ENCODE measurements at places on chromosomes 6 and 20.

DNA sequence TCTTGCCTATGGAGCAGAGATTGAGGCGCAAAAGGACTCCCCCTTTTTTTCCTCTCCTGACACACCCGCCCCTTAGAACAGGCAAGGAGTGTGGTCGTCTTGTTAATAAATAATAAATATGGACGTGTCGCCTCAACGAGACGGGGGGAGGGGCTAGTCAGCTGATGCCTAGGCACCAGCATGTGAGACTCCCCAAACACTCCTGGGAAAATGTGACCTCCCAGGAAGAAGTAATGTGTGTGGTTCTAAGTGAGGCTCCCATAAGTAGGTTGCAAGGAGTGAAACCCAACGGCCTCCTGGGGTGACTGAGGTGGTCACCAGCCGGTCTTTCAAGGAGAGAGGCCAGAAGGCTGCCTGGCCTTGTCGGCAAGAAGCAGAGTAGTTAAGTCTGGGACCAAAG, 1.1 kb upstream of the FAXC start:
- DNase-seq: no peak

DNA sequence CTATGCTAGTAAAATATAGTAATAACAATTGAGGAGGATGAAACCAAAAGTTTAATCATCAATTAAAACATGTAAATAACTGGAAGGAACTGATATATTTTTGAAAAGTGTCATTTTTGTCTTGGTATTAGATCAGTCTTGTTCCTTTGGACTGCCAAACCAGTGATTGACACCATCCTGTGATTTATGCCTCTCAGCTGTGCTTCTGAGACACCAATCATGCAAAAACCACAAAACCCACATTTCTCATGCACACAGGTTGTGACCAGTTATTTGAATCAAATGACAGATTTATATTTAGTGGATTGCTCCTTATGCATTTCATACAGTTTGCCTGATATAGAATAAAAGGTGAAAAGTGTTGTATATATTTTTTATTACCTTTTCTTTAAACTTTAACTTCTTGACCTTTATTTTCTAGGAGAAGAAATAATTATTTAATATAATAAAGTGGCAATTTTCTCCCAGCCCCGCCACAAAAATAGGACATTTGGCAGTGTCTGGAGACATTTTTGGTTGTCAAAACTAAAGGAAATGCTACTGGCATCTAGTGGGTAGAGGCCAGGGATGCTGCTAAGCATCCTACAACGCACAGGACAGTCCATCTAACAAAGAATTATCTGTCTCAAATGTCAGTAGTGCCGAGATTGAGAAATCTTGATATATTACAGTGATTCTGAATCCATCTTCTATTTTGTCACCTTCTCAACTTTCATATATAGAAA, 383.6 kb downstream of the BCKDHB start:
- DNase-seq: no peak

DNA sequence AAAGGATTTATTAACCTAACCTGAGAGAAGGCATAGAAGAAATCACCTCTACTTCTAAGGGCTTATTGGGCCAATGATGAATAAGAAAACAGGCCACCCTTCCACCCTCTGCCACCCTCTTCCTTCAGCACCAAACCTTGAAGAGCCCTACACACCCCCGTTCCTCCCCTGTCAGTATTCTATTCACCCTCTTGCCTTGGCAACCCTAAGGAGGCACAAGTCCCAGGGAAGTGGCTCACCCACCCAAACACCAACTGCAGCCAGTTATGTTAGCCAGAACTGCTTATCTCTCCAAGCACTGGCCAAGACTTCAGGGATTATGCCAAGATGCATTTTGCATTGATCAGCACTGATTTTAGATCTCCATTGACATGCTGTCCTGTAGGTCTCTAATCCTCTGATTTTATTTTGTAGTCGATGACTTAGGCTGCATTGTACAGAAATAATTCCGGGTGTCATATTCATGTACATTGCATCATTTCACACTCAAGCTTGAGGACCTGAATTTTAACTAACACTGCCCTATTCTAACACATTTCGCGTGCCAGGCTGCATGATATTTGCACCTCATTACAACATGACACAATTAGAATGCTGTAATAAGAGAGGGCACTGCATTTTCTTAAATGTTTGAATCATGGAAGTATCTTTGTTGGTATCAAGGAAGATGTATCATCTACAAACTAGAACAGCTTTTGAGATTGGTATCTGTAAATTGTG, 15.7 kb downstream of the CNKSR3 start:
- no peak for DNase-seq

- no peak for DNase-seq
Observed at GRCh38 chr6:158060455-158061360, 79.0 kb downstream of the SYNJ2 start.

- peak; percentile 29 for DNase-seq
Observed at GRCh38 chr20:37615340-37616109, 78.3 kb upstream of the CTNNBL1 start.

DNA sequence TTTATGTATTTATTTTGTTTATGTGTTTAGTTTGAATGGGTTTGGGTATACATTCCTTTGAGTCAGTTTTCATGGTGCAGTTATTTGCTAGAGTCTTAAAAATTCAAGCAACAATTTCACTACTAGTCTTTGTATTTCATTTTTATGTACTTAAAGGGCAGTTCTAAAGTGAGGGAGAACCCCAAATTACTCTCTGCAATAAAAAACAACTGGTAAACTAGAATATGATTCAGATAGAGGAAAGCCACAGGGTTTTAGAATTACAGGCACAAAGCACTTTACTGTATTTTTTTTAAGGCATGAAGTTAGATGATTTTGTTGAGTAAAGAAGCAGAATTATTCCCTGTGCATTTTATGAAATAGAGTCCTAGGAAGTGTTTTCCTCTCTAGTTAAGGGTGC, 183.3 kb downstream of the ARID1B start:
- DNase-seq: no peak

- no peak for DNase-seq
Observed at GRCh38 chr6:93048381-93048780, 371.0 kb downstream of the EPHA7 start.

GRCh38 chr6:135161411-135162395, 19.4 kb upstream of the MYB start:
- no peak for DNase-seq

Measured in T-helper 2 cell (primary cell).